ENCODE measurements at places on chromosomes 13 and 19.
A peak's percentile ranks its signal among the peaks of the same experiment; 100 is the strongest.

DNA sequence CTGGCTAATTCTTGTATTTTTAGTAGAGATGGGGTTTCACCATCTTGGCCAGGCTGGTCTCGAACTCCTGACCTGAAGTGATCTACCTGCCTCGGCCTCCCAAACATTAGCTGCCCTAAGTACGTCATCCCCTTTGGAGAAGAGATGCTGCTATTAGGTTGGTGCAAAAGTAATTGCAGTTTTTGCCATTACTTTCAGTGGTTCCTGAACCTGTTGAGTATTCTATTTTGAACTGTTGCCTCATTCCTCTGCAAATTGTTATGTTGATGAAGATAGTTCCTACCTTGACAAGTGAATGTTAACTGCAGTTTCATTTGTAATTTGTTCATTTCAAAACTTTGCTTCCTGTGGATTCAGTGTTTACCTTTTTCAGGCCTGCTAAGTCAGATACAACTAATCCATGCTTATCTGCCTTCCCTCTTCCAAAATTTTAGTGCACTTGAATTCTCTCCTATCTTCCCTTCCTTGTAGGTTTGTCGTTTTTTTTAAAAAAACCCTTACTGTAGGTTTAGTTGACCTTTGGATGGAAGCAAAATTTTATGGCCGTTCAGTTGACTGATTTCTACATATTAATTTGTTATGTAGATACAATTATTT lies 24.0 kb downstream of the ZMYM2 start:
- no peak for DNase-seq

DNA sequence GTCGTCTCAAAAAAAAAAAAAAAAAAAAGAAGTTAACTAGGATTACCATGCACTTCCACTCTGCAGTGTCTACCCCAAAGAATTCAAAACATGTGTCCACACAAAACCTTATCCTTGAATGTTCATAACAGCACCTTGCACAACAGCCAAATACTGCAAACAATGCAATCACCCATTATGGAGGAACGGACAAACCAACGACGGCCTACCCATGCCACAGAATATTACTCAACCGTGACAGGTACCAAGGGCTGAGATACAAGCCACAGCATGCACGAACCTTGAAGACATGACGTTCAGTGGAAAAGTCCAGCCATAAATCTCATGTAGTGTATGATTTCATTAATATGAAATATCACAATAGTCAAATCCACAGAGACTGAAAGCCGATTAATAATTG lies 3.0 kb upstream of the SHISA7 start:
- DNase-seq: no peak

DNA sequence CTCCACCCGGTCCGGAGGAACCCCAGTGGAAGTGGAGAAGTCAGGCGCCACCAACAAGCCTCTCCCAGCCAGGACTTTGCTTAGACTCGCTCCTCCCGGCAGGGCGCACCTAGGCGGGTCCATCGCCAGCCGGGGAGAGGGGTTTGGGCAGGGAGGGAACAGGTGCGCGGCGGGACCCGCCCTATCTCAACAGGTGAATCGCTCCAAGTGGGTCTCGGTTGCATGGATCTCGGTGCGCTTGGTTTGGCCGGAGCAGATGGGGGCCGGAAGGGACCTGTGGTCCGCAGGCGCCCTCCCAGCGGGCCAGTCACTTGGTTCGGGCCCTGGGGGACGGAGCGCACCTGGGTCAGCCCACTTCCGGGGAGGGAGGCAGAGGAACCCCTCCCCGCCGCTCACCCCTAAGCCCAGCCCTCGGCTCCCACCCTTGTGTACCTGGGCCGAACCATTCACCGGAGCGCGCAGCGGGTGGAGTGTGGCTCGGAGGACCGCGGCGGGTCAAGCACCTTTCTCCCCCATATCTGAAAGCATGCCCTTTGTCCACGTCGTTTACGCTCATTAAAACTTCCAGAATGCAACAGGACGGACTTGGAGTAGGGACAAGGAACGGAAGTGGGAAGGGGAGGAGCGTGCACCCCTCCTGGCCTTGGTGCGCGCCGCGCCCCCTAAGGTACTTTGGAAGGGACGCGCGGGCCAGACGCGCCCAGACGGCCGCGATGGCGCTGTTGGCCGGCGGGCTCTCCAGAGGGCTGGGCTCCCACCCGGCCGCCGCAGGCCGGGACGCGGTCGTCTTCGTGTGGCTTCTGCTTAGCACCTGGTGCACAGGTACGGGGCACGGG lies at the start of gene LSR:
Gene LSR, plus strand, starts transcription at position 693 of the 836 bp plus-strand sequence. Its CDS starts 21 bp downstream, at position 714.
- peak; percentile 55 for DNase-seq

DNA sequence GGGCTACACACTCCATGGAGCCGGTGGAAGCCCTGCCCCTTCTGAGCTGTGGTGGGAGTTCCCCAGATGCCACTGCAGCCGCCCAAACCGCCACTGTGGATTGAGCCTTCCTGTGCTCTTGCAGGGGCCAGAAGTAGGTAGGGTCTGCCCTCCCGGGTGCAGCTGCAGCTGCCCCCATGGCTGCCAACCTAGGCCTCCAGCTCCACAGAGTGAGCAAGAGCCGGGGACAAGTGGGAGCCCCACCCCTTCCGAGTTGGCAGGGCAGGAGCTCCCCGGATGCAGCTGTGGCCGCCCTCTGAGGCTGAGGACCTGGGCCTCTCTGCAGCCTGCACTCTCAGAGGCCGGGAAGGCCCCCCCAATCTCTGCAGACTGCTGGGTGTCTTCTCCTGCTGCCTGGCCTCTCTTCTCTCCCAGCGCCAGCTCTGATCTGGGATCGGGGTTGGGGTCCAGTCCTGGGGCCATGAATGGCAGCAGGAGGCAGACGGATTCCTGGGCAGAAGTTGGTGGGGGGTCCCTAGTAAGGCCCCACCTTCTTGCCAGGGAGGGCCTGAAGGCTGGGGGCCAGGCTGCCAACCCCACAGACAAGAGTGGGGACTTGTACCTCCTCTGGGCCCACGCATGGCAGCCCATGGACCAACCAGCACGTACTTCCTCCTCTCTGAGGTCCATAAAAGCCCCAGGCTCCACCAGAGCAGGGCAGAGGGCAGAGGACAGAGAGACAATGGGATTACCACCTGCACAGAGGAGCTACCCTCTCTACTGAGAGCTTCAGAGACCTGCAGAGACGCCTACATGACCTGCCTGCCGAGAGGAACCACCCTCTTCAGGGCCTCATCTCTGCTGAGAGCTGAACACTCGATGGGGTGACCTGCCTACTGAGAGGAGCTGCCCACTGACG lies 28.9 kb downstream of the AP2S1 start:
- no peak for DNase-seq

DNA sequence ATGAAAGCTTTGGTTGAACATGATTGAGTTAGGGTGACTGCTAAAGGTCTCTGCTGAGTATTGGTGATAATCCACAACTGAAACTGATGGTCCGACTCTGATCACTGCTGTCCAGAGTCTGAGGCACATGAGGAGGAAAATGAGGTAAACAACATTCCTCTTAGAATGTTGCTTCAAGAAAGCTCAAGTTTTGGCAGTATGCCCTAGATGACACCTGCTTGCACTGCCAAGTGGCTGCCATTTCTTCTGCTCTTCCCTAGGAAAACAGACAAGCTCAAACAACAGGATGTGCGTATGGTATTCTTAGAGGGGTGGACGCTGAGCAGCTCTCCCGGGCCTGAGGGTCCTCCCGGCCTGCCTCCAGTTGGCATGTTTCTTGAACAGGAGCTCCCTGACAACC lies 15.2 kb upstream of the MTIF3 start:
- no peak for DNase-seq
